ENCODE measurements at places on chromosomes 7 and 10.

DNA sequence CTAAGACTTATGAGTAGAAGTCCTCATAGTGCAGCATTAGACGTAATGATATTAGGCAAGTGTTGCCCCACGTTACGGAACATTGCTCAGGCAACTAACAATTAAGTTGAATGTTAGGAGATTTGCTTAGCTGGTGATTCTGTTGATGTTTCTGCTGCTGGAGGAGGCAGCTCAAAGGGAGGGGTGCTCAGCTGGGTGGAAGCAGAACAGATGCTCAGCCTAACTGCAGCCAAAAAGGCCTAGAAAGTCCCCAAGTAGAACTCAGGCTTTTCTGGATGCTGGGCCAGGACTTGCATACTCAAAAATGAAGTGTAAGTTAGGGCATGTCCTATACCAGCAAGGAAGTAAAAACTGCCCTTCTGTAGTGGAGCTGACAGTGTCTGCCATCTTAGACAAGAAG is 201.4 kb downstream of the ADRA2A start:
- DNase-seq, result no peak

DNA sequence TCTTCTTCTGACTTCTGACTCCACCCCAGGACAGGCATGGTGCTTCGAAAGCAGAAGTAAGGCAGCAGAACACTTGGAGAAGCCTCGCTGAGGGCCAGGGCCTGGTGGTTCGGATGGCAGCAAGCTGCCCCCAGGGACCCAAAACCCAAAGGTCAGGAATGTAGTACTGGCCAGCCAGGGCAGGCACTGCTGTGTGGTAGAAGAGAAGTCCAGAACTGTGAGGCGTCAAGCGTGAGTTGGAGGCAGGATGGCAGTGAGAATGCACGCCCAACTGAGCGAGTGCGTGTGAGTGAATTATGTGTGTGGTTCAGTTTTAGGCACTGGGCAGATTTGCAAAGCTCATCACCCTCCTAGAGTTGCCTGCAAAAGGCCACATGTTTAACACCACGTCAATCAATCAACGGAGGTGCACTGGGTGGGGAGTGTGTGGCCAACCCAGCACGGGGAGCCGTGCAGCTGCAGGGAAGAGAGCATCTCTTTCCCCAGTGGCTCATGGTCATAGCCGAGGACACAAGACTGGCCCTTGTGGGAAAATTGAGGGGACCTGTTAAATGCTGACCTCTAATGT is 144.3 kb downstream of the KCNMA1 start:
- DNase-seq, result no peak

- DNase-seq, result no peak
Measured at GRCh38 chr7:146791344-146792285, 675.0 kb downstream of the CNTNAP2 start.

GRCh38 chr10:68957654-68958053 is 1.7 kb downstream of the DDX21 start:
- DNase-seq, result no peak

DNA sequence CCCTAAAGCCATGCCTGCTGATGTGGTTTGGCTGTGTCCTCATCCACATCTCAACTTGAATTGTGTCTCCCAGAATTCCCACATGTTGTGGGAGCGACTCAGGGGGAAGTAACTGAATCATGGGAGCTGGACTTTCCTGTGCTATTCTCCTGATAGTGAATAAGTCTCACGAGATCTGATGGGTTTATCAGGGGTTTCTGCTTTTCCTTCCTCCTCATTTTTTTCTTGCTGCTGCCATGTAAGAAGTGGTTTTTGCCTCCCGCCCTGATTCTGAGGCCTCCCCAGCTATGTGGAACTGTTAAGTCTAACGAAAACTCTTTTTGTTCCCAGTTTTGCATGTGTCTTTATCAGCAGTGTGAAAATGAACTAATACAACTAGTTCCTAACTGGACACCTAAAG is 11.8 kb downstream of the MACROH2A2 start:
- no peak for DNase-seq

GRCh38 chr7:134450294-134451000 is 8.5 kb downstream of the AKR1B1 start:
- DNase-seq, result no peak

GRCh38 chr7:107233174-107233573 is 64.4 kb downstream of the HBP1 start:
- no peak for DNase-seq

GRCh38 chr7:140314573-140315480 is 83.5 kb downstream of the SLC37A3 start:
- no peak for DNase-seq

DNA sequence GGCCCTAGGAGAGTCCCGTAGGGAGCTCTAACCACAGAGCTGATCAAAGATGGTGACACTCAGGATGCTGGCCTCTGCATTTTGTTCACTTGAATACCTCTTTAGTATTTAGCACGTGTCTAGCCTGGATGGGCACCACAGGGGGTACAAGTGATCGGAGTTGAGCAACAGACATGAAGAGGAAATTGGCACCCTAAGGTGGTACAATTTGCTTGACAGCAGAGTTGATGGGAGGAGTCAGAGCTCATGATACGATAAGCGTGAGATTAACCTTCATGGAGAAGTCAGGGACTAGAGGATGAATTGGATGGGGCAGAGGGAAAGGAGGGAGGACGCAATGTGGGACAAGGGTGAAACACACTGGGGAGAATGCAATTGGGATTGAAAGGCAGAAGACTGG is 9.9 kb upstream of the ZNF212 start:
- DNase-seq, result no peak

- peak; percentile 64 for DNase-seq
Measured at GRCh38 chr7:66413379-66414114, 208.4 kb downstream of the TPST1 start.

DNA sequence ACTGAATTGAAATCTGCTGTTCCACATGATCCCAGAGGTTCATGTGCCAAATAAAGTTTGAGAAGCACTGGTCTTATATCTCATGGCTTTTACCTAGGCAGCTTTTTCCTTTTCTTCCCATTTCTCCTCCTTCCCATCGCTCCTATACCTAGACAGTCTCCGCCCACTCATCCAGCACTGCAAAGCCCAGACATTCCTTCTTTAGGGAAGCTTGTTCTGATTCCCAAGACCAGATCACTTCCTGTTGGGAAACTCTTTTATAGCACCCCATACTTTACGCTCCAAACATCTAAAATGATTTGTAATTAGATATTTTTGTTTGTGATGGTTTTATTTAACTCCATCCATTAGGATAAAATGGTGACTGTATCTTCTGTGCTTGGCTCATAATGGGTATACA is 75.9 kb downstream of the BMPER start:
- DNase-seq, result no peak
